Activated CD4-positive, alpha-beta T cell treated with anti-CD3 and anti-CD28 coated beads, Interleukin-2, amount 10 ng/mL, durations not matched to agents 24 days and 14 days (primary cell): ENCODE measurements at places on chromosomes 3 and 15.

DNA sequence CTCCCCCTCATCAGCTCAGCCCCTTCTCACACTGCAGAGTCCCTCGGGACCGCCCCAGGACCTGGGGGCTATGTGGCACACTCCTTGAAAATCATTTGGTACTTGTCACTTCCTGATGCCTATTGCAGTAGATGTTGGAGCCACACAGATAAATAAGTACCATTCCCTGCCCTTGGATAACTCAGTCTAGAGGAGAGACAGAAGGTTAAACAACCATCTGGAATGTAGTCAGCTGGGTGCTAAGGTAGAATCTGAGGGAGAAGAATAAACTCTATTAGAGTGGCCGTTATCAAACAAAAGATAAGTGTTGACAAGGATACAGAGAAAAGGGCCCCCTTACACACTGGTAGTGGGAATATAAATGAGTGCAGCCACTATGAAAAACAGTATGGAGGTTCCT, 112.3 kb upstream of the NR2E3 start:
- H3K4me3 ChIP-seq: no peak overlapping the region
- H3K27me3 ChIP-seq: peaks cover 13% of the 10 kb centered on the region
- no peaks in the 10 kb centered on the region for H3K36me3 ChIP-seq
- no peak for DNase-seq
- no peaks in the 10 kb centered on the region for H3K4me1 ChIP-seq

DNA sequence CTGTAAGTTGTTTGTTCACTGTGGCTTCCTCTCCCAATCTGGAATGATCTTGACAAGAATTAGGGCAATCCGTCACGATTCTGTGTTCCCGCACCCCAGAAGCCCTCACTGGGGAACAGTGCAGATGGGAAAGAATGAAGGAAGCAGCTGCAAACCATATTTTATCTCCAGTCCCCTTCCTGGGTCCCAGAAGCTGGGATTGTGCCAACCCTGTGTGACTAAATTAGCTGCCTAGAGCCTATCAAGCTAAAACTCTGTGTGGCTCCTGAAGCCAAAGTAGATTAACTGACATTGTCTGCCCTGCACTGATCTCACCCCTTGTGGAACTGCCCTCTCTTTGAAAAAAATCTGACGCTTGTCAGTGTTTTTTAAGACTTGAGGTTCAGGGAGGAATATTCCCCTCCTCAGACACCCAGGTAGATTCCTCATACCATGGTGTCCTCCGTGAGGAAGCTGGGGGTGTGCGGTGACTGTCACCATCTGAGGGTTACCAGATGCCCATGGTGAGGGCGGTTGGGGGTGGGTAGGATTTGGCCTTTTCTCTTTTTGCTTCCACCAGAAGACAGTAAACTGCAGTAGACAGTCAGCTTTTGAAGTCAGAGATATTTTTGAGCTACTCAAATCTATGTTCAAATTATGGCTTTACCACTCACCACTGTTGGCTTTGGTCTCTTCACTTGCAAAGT, 358.3 kb upstream of the TPM1 start:
- H3K27me3 ChIP-seq: peaks cover 5% of the 10 kb centered on the region
- H3K4me3 ChIP-seq: no peak overlapping the region
- H3K4me1 ChIP-seq: no peaks in the 10 kb centered on the region

GRCh38 chr15:33963831-33964664, 4.2 kb upstream of the CHRM5 start:
- H3K4me3 ChIP-seq: no peak overlapping the region
- no peak for DNase-seq
- H3K27ac ChIP-seq: no peak overlapping the region
- no peaks in the 10 kb centered on the region for H3K4me1 ChIP-seq
- H3K27me3 ChIP-seq: peaks cover 8% of the 10 kb centered on the region
- H3K36me3 ChIP-seq: no peaks in the 10 kb centered on the region

DNA sequence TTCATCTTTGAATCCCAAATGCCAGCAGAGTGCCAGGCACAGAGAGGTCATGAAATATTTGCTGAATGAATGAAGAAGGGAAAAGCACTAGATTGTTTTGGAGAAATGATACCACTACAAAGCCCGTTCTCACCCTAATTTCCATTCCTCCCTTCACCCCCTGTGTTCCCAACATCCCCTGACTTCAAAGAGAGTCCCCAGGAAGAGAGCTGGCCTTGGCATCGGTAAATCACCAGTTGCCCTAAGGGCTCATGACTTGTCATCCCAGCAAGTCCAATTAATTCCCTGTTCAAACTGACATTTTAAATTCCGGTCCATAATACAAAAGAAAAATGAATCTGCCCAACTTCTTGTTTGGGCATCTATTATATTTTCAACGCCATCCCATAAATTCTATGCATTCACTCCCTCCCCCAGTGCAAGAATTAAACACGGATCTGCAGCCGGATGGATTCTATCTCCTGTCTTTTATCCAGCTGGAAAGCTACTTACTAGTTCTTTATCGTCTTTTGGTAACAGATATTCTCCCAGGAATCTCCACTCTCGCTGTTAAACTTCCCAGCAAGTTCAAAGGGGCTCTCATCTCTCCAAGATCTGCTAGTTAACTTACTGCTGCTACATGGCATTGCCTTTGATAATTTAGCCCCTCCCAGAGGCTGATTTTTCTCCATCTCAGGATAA, 63.9 kb upstream of the TSC22D2 start:
- no peak for DNase-seq
- no peak overlapping the region for H3K27ac ChIP-seq
- no peaks in the 10 kb centered on the region for H3K36me3 ChIP-seq
- peaks cover 18% of the 10 kb centered on the region for H3K27me3 ChIP-seq

- H3K36me3 ChIP-seq: peaks cover 2% of the 10 kb centered on the region
- H3K27me3 ChIP-seq: peaks cover 19% of the 10 kb centered on the region
- H3K4me1 ChIP-seq: peaks cover 22% of the 10 kb centered on the region
Measured at GRCh38 chr15:70427167-70428120, 329.7 kb upstream of the TLE3 start.

GRCh38 chr15:101324524-101325177, 29.6 kb upstream of the SNRPA1 start:
- H3K27ac ChIP-seq: no peak overlapping the region
- H3K36me3 ChIP-seq: no peaks in the 10 kb centered on the region
- no peak for DNase-seq

DNA sequence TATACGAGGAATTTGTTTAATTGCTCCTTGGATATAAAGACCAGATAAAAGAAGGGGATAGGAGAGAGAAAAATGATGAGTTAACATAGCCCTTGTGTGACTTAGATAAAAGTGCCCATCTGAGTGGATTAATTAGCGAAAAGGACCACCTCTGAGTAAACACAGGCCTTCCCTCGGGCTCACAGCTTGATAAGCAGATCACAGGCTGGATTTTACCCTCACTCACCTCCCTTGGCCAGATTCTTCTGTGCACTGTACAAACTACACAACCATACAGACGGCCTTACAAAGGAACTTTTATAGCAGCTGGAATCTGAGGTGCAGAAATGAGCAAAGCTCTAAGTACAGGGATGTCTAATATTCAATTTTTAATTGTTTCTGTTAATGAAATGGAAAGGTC, 112.4 kb upstream of the STT3B start:
- H3K27ac ChIP-seq: no peak overlapping the region
- peaks cover 5% of the 10 kb centered on the region for H3K36me3 ChIP-seq
- no peak for DNase-seq
- no peaks in the 10 kb centered on the region for H3K27me3 ChIP-seq

DNA sequence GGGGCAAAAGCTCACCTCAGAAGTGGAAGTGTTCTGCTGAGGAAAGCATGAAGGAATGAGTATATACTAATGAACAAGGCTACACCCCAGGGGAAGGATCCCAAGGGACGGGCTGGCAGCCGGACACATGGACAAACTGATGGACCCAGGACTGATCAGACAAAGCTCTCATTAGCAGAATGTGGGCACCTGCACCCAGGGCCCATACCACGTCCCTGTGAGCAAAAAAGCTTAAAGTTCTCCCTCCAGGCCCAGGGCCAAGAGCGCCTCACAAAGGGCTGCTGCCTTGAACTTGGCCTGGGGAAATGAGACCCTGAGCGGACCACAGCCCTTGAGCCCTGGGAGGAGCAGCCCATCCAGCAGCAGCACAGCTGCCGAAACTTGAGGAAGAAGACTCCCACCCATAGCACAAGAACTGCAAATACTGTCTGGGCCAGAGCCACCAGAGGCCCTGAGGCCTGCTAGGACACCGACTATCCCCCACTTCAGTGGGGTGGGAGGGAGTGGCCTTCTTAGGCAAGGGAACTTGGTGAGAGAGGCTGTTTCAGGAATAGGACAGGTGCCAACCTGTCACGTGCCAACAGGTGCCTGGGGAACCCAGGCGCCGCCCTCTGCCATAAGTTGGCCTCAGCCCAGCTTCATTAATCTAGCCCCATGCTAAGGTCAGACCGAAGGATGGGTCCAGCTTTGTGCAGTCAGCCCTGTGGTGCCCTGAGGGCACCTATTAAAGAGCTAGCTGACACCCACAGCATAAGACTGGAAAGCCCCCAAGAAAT, 2.3 kb upstream of the GMPPB start:
- DNase-seq: no peak
- H3K27ac ChIP-seq: no peak overlapping the region
- H3K4me1 ChIP-seq: peaks cover 17% of the 10 kb centered on the region
- no peaks in the 10 kb centered on the region for H3K27me3 ChIP-seq
- H3K36me3 ChIP-seq: peaks cover 18% of the 10 kb centered on the region

GRCh38 chr15:59017449-59017848, 30.0 kb downstream of the RNF111 start:
- no peak for DNase-seq
- peaks cover 7% of the 10 kb centered on the region for H3K4me1 ChIP-seq
- H3K27me3 ChIP-seq: no peaks in the 10 kb centered on the region
- H3K36me3 ChIP-seq: peaks cover 14% of the 10 kb centered on the region

GRCh38 chr3:43718296-43718695, 27.6 kb downstream of the ABHD5 start:
- DNase-seq: no peak
- no peaks in the 10 kb centered on the region for H3K27me3 ChIP-seq
- peaks cover 29% of the 10 kb centered on the region for H3K36me3 ChIP-seq
- H3K27ac ChIP-seq: no peak overlapping the region
- no peaks in the 10 kb centered on the region for H3K4me1 ChIP-seq

GRCh38 chr15:92681141-92681631, 25.6 kb upstream of the FAM174B start:
- H3K4me1 ChIP-seq: peaks cover 2% of the 10 kb centered on the region
- no peak for DNase-seq
- H3K27me3 ChIP-seq: peaks cover 22% of the 10 kb centered on the region
- no peak overlapping the region for H3K27ac ChIP-seq
- no peaks in the 10 kb centered on the region for H3K36me3 ChIP-seq
- H3K4me3 ChIP-seq: no peak overlapping the region

DNA sequence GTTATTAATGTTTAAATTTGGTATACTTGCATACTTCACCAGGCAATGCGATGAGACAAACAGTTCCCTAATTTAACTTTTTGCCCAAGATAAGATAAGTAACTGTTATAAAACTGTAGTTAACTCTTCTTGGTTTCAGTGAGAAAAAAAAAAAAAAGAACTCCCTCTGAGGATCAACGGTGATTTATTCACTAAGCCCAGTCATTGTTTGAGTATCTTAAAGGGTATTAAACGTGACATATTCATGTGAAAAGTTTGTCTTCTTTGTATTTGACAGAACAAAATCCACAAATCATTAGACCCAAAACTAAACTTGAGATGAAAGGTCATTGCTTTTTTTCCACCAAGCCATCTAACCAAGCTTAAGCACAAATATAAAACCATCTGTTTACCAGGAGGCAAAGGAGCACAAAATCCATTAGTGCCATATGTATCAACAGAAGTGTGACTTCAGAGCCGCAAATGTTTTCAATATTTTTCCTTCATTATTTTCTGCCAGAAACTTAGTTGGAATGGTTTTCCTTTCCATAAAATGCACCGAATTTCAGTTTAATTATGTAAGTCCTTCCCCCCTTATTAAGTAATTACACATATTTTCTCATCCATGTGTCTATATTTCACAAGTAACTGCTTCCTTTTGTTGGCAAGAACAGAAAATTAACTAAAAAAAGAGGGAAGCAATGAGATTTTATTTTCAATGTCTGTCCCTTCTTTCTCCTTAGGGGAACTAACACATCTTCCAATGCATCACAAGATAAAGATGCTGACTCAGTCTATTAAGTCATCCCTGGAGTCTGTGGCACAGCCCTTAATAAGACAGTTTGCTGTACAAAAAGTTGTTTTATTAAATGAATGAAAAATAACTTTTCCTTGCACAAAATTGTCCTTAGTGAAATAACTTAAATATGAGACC, 92.2 kb upstream of the RAP2B start:
- no peaks in the 10 kb centered on the region for H3K36me3 ChIP-seq
- H3K27ac ChIP-seq: no peak overlapping the region
- no peak for DNase-seq

DNA sequence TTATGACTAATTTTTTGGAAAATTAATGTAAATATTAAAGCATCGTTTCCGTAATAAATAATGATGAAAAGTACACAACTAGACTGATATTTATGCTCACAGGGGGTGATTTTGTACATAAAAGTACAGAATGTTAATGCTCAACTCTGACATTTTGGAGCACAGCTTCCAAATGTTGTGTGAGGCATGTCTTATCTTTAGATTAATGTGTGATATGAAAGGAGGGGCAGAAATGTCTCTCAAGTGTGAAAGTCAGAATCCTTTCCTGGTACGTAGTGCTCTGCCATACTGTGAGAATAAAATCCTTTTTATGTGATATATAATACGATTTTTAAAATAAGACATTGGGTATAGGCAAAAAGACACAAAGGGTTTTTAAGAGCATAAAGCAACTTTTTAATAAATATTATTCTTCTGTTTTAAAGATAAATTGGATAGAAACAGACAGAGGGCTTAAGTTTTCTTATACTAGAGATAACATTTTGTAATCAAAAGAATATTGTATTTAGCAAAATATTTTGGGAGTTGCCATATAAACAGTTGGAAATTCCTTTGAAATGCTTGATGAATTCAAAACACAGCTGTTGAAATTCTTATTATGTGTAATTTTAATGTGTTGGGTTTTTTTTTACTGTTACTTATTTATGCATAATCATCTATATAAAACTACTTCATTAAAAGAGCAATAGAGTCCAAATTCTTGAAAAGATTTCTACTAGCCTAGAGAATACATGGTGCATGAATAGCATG, 389.7 kb downstream of the RAP2B start:
- no peaks in the 10 kb centered on the region for H3K36me3 ChIP-seq
- H3K27me3 ChIP-seq: no peaks in the 10 kb centered on the region
- no peak for DNase-seq
- no peak overlapping the region for H3K27ac ChIP-seq
- H3K4me3 ChIP-seq: no peak overlapping the region

DNA sequence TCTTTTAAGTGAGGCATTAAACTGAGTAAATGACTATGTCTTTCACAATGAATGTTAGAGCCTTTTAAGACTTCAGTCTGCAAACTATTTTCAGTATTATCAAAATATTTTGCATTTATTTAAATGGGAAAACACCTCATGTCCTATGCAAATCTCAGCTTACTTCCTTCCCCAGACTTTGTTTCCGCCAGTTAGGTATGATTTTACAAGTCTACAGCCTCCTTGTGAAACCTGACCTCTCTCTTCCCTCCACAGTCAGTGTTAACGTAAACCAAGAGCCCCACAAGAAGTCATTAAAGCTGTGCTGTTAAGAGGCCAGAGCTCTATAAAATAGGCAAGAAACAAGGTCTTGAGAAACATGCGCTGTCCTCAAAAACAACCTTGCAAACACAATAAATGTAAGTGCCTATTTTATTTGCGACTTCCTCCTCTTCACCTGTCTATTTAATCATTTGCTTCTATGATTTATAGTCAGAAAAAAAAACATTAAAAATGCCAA, 48.3 kb downstream of the PRTG start:
- no peak overlapping the region for H3K27ac ChIP-seq
- no peaks in the 10 kb centered on the region for H3K4me1 ChIP-seq
- no peak overlapping the region for H3K4me3 ChIP-seq
- H3K27me3 ChIP-seq: peaks cover 6% of the 10 kb centered on the region
- DNase-seq: no peak

- H3K27me3 ChIP-seq: peaks cover 10% of the 10 kb centered on the region
- no peak for DNase-seq
- no peak overlapping the region for H3K27ac ChIP-seq
- no peaks in the 10 kb centered on the region for H3K36me3 ChIP-seq
- no peaks in the 10 kb centered on the region for H3K4me1 ChIP-seq
Measured at GRCh38 chr3:124125315-124125714, 133.4 kb upstream of the ROPN1 start.
